Tibial nerve (tissue), 4 donors: ENCODE measurements at places on chromosomes 3 and 15.

DNA sequence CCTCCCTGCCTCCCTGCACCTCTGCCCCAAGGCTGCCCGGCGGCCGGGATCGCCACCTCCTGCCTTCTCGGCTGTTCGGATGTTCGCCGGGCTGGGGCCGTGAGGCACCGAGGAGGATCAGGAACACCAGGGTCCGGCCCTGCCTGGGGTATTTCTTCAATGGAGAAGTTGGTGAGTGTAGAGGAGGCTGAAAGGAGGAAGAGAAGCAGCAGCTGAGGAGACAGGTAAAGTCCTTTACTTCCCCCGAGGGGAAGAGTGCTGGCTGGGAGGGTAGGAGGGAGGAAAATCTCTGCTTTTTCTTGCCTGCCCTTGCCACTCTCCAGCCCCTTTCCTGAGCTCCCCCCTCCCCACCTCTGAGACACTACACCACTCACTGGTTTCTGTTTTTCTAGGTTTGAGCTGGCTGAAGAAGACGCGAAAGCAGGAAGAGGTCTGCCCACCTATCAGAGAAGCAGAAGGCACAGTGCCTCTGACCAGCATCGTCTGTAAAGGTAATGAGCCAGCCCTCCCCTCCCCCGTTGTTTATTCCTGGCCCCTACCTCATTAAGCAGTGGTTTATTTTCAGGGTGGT is 519 bp downstream of the ASB7 start:
- peaks cover 8% of the 10 kb centered on the region for H3K36me3 ChIP-seq
- DNase-seq = no peak
- H3K4me3 ChIP-seq = peak overlapping the region; percentile 99

DNA sequence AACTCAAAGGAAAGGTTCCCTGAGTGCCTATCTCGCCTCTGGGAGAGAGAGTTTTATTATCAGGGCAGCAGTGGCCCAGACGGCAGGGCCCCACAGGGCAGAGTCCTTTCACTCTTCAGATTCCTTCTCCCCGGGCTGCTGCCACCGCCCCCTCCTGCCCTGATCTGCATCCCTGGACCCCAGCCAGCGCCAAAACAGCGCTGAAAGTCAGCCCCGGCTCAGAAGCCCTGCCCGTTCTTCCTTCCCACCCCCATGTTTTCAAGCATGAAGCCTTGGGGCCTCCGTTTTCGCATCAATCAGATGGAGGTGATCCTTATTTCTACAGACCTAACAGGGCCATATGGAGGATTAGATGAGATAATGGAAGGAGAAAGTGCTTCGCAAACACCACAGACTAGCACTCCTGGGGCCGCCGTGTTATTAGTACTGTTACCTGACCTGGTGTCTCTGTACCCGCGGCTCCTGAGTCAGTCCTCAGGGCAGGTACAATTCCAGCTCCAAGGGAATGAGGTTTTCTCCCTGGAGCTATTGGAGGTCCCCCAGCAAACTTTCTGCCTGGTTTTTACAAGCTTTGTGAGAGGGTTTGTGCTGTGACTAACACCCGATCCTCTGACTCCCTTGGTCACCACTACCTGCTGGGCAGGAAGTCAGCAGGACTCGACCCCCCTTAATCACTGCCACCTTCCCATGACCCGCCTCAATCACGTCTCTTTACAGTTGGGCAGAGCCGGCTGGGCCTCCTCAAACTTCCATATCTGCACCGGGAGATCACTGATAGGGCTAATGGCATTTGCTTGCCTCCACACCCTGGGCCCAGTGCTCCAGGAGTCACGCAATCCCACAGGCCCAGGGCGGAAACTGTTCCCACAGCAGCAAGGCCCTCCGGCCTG is 39.5 kb upstream of the TSEN2 start:
- H3K36me3 ChIP-seq = no peaks in the 10 kb centered on the region
- H3K27ac ChIP-seq = no peak overlapping the region
- no peaks in the 10 kb centered on the region for H3K27me3 ChIP-seq
- H3K4me1 ChIP-seq = no peaks in the 10 kb centered on the region
- H3K4me3 ChIP-seq = no peak overlapping the region
- DNase-seq = no peak

DNA sequence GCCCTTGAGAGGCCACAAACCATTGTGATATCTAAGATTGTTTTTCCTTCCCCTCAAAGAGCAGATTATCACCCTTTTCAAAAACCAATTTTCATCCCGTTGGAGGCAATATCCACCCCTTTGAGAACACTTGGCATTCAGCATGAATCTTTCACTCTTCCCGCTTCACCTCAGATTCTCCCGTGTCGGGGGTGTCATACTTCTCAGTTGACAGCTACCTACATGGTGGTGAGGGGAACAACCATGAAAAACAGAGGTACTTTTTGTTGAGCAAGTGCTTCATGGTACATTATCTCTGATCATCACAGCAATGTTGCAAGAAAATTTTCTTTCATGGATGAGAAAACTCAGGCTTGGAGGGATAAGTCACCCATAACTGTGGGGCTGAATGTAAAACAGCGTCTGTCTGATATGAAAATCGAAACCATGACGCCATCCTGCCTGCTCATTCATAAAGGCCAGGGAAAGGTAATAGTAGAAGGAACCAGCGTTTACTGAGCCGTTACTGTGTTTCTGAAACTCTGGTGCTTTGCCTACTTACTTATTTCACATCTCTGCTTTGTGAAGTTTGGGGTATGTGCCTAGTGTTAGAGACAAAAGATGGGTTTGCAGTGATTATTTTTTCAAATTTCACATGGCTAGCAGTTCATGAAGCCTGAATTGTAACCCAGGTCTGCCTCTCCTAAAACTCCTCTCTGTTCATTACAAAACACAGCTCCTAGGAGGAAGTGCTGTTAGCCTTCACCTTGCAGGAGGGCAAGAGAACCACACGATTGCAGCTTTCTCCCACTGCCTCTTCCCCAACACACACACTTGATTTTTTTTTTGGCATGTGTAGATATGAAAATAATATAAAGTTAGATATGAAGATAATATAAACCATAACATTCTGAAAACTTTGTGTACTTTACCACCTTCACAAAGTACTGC is 35.4 kb downstream of the SV2B start:
- DNase-seq = no peak
- H3K27ac ChIP-seq = no peak overlapping the region
- H3K27me3 ChIP-seq = no peaks in the 10 kb centered on the region
- H3K4me1 ChIP-seq = no peaks in the 10 kb centered on the region
- H3K4me3 ChIP-seq = no peak overlapping the region
- no peaks in the 10 kb centered on the region for H3K36me3 ChIP-seq

GRCh38 chr3:27880969-27881892 is 159.1 kb upstream of the EOMES start:
- no peak overlapping the region for H3K4me3 ChIP-seq
- no peaks in the 10 kb centered on the region for H3K4me1 ChIP-seq
- H3K27ac ChIP-seq = no peak overlapping the region
- DNase-seq = no peak
- no peaks in the 10 kb centered on the region for H3K27me3 ChIP-seq

DNA sequence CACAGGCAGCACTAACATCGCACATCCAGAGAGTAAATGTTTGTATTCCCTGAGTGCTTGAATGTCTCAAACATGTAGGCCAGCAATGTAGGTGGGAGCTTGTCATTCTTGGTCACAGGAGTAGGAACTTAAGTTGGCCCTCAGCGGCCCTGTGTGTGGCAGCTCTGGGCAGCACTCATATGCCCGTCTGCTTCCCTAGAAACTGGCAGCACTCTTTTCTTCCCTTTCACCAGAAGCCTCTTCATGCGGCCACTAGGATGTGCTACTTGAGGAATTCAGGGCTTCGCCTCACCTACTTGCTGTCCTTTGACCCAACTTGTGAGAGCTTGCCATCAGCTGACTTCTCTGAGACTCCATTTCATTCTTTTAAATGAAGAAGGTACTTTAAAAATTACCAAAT is 69.5 kb downstream of the TIPARP start:
- no peaks in the 10 kb centered on the region for H3K27me3 ChIP-seq
- H3K27ac ChIP-seq = no peak overlapping the region
- no peak for DNase-seq
- H3K4me3 ChIP-seq = no peak overlapping the region
- H3K36me3 ChIP-seq = no peaks in the 10 kb centered on the region

DNA sequence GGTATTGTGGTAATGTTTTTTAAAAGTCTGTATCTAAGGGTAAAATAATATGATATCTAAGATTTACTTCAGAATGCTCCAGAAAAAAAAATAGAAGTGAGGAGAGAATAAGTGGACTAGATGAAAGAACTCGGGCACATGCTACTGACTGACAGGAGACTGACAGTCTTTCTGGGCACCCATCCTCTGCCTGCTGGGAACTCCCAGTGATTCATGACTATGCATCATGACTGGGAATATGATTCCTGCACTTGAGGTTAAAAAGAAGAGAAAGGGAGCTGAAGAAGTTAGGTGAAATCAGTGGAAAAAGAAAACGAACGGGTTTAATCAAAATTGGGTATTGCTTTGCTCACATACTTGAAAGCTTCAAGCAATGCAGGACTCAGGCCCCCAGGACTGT is 35.7 kb upstream of the SPSB4 start:
- no peaks in the 10 kb centered on the region for H3K4me1 ChIP-seq
- no peaks in the 10 kb centered on the region for H3K36me3 ChIP-seq
- no peaks in the 10 kb centered on the region for H3K27me3 ChIP-seq

DNA sequence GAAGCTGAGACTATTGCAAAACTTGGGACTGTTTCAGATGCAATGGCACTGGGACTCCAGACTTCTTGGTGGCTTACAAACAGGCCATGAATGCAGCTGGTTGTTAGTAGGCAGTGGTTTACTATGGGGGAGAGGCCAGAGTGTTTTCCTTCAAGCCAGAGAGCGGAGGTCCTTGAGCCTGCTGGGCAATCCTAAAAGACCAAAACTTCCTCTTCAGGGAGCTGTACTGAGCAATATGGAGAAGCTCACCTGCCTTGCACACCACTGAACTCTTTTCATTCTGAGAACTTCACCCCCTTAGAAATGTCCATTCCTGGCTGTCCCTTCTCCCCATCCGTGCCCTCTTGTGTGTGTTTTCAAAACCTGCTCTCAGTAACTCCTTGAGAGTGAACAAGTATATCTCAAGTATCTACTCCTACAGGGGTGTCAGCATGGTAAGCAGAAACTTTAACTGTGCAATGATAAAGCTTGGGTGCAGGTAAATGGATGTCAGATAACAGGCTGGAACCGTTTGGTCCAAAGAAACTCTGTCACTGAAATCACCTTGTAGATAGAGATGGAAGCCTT is 213.9 kb downstream of the CLSTN2 start:
- H3K27ac ChIP-seq = no peak overlapping the region
- DNase-seq = no peak

DNA sequence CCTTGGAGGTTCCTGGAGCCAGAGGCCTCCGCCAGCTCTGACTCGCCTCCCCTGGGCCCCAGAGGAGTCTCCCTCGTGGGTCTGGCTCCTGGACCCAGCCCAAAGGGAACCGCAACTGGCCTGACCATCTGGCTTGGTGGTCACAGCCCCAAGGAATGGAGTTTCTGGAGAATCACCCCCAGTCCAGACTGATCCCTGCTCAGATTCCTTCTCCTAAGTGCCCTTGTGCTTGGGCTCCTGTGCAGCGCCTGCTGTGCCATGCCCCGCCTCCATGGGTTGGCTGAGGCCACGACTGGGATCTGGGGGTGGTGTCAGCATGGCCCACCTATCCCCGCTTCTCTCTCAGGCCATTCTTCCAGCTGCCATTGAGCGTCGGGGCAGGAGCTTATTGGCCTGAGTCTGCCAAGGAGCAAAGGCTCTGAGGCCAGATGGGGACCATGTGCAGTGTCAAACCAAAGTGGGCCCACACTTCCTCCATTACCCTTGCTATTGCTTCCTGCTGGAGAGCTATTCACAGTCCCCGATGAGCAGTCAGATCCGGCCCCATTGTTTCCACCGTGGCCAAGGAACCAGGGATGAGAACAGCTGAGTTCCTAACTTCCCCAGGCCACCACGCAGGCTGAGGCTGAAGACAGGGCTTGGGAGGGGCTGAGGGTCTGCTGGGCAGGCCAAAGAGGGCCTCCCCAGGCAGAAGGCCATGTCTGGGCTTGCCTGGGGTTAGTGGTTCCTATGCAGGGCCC is 19.0 kb downstream of the CSPG4 start:
- H3K36me3 ChIP-seq = no peaks in the 10 kb centered on the region
- no peak for DNase-seq
- H3K4me3 ChIP-seq = no peak overlapping the region
- no peaks in the 10 kb centered on the region for H3K27me3 ChIP-seq
- H3K4me1 ChIP-seq = peaks cover 51% of the 10 kb centered on the region
- H3K27ac ChIP-seq = peak overlapping the region; percentile 96
